Left lung (tissue), 14 donors: ENCODE measurements at places on chromosomes 7 and 10. TPM values are rescaled to one million over a fixed set of nuclear protein-coding genes. Genes with fewer than 3 reads are reported as not detected.

- H3K27me3 ChIP-seq: no peaks in the 10 kb centered on the region
- no peaks in the 10 kb centered on the region for H3K36me3 ChIP-seq
- H3K27ac ChIP-seq: peak overlapping the region; percentile 76
- peaks cover 37% of the 10 kb centered on the region for H3K4me1 ChIP-seq
- H3K4me3 ChIP-seq: no peak overlapping the region
These were observed 18.1 kb downstream of the CEP55 start for GRCh38 chr10:93514521-93514920.

GRCh38 chr7:130641497-130641896 is 27.1 kb downstream of the COPG2 start:
- no peaks in the 10 kb centered on the region for H3K4me1 ChIP-seq
- H3K36me3 ChIP-seq: peaks cover 4% of the 10 kb centered on the region
- H3K27me3 ChIP-seq: no peaks in the 10 kb centered on the region
- no peak overlapping the region for H3K27ac ChIP-seq
- H3K4me3 ChIP-seq: no peak overlapping the region

- H3K27ac ChIP-seq: no peak overlapping the region
- no peaks in the 10 kb centered on the region for H3K4me1 ChIP-seq
- no peaks in the 10 kb centered on the region for H3K36me3 ChIP-seq
These were observed 314.5 kb downstream of the CACNA2D1 start for GRCh38 chr7:82129091-82129490.

- H3K27me3 ChIP-seq: no peaks in the 10 kb centered on the region
- H3K4me1 ChIP-seq: no peaks in the 10 kb centered on the region
- no peaks in the 10 kb centered on the region for H3K36me3 ChIP-seq
- no peak overlapping the region for H3K4me3 ChIP-seq
These were observed 15.6 kb upstream of the DGKI start for GRCh38 chr7:137862358-137862757.

- H3K27ac ChIP-seq: no peak overlapping the region
- DNase-seq: no peak
- H3K27me3 ChIP-seq: no peaks in the 10 kb centered on the region
- H3K4me3 ChIP-seq: no peak overlapping the region
- no peaks in the 10 kb centered on the region for H3K36me3 ChIP-seq
These were observed 18.6 kb downstream of the BLNK start for GRCh38 chr10:96252730-96253129.

GRCh38 chr10:60358282-60358681 is 31.4 kb downstream of the ANK3 start:
- H3K36me3 ChIP-seq: no peaks in the 10 kb centered on the region
- H3K27me3 ChIP-seq: no peaks in the 10 kb centered on the region
- DNase-seq: no peak
- no peak overlapping the region for H3K27ac ChIP-seq
- no peaks in the 10 kb centered on the region for H3K4me1 ChIP-seq

- H3K4me1 ChIP-seq: no peaks in the 10 kb centered on the region
- no peaks in the 10 kb centered on the region for H3K36me3 ChIP-seq
- no peaks in the 10 kb centered on the region for H3K27me3 ChIP-seq
- H3K27ac ChIP-seq: no peak overlapping the region
These were observed 75.5 kb upstream of the CXCL12 start for GRCh38 chr10:44460416-44460815.

DNA sequence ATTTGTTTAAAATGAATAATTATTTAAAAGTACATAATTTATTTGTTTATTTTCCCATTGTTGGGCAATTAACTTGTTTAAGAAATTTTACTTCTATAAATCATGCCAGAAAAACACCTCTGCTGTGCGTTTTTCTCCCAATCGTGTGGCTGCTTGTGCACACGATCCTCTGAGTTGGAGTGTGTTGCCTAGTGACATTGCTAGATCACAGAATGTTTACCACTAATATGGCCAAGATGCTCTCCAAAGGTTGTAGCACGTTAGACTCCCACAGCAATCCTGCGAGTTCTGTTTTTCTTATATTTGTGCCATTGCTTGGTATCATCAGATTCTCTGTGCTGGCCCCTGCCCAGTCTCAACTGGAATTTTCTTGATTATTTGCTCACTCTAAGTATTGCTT is 207.1 kb upstream of the ADCY1 start:
- H3K27me3 ChIP-seq: no peaks in the 10 kb centered on the region
- DNase-seq: no peak
- no peaks in the 10 kb centered on the region for H3K4me1 ChIP-seq
- no peak overlapping the region for H3K27ac ChIP-seq
- H3K4me3 ChIP-seq: no peak overlapping the region

- no peaks in the 10 kb centered on the region for H3K4me1 ChIP-seq
- H3K4me3 ChIP-seq: no peak overlapping the region
- no peaks in the 10 kb centered on the region for H3K36me3 ChIP-seq
- no peak overlapping the region for H3K27ac ChIP-seq
- H3K27me3 ChIP-seq: no peaks in the 10 kb centered on the region
These were observed 30.6 kb downstream of the SEC61G start for GRCh38 chr7:54728411-54728810.

- no peak overlapping the region for H3K4me3 ChIP-seq
- H3K27ac ChIP-seq: no peak overlapping the region
- H3K36me3 ChIP-seq: no peaks in the 10 kb centered on the region
- no peak for DNase-seq
- H3K27me3 ChIP-seq: no peaks in the 10 kb centered on the region
- no peaks in the 10 kb centered on the region for H3K4me1 ChIP-seq
These were observed 51.0 kb downstream of the ATXN7L1 start for GRCh38 chr7:105825371-105825770.

DNA sequence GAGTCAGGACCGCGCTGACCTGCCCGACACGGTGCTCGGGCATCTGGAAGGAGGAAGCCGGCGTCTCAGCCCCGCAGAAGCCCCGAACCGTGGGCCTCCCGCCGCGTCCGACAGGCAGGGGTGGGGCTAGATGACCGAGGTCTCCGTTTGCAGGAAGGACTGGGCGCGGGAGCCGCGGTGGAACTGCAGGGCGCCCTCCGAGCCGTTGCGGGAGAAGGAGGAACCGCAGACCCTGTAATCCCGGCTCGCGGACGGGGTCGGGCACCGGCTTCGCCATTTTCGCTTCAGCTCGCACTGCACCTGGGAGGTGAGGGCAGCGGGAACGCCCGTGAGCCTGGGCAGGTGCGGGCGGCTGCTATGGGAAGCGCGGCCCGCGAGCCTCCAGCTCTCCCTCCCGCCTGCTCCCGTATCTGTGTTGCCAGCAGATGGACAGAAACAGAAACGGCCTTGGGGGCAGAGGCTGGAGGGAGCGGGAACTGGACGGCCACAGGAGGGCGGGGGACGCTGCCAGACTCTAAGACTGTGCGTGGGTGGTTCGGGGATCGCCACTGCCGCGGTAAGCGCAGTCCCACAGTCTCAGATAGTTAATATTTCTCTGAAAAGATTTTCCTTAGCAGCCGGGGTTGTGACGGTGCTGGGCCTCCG is 114.1 kb downstream of the VIPR2 start:
- no peak overlapping the region for H3K27ac ChIP-seq
- DNase-seq: no peak
- H3K4me1 ChIP-seq: peaks cover 4% of the 10 kb centered on the region
- peak overlapping the region; percentile 44 for H3K4me3 ChIP-seq

GRCh38 chr7:50481867-50482266 is 31.7 kb upstream of the FIGNL1 start:
- H3K27me3 ChIP-seq: no peaks in the 10 kb centered on the region
- no peak for DNase-seq
- H3K4me3 ChIP-seq: no peak overlapping the region
- no peak overlapping the region for H3K27ac ChIP-seq

DNA sequence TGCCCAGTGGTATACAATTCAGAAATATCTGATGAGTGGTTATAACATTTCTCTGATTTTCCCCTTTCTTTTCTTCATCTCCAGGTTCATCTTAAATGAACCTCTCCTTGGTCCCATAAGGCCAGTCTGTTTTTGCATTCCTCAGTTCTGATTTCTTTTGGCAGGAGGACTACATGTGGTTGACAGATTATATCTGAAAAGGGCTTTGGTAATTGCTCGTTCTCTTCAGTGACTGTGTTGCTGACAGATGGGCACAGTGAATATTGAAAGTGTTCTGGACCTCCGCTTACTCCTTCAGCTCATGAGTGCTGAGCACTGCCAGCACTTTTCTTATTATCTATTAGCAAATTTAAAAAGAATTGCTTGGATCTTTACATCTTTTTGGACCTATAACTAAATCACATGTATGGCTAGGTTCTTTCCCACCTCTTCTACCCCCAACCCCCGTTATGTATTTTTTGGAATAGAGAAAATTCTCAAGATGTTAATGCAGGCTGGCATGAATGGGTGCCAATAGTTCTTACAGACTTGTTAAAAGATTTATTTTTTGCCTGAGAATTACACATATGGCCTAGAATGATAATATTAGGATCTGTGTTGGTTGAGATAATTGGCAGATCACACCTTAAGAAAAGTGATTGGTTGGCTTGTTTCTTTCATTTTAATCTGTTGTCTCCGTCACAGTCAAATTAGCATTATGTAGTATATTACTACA is 323.0 kb downstream of the EXOC4 start:
- no peak for DNase-seq
- H3K27ac ChIP-seq: no peak overlapping the region
- no peaks in the 10 kb centered on the region for H3K27me3 ChIP-seq
- no peaks in the 10 kb centered on the region for H3K4me1 ChIP-seq
- H3K36me3 ChIP-seq: no peaks in the 10 kb centered on the region
- no peak overlapping the region for H3K4me3 ChIP-seq

Gene SLC35G1
- total RNA-seq: 3.7 TPM

Gene PBLD
- 4.1 TPM for total RNA-seq

Gene SYT15B
- total RNA-seq: 37.4 TPM

Gene CHAT
- not detected for total RNA-seq

Gene FUOM
- total RNA-seq: 24.1 TPM

Gene GNG11
- 15.6 TPM for total RNA-seq

Gene LAMB4
- 0.37 TPM for total RNA-seq

Gene PPP1R3A
- total RNA-seq: 0.06 TPM

Gene HOXA6
- total RNA-seq: 5.0 TPM
